ENCODE measurements at places on chromosomes 13 and 19. TPM values are rescaled to one million over a fixed set of nuclear protein-coding genes. Genes with fewer than 3 reads are reported as not detected.

Gene NR1H2
- total RNA-seq = 79.5 TPM

Gene ATP4A
- total RNA-seq = not detected

DNA sequence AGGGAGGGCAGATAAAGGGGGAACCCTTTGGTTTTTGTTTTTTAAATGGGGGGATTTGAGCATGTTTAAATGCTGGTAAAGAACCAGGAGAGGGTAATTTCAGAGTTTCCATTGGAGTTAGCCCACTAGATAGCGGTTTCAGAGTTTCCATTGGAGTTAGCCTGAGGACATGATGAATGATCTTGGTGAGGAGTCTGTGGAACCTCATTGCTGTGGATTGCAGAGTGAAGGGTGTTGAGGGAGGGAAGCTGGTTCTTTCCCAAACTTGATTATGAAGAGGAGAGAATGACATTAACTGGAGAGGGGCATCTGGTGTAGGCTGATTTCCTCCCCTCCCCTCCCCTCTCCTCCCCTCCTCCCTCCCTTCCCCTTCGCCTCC lies 5.0 kb downstream of the WASF3 start:
- DNase-seq = no peak

- no peak for DNase-seq
Observed at GRCh38 chr19:28324275-28325060, 888.5 kb downstream of the UQCRFS1 start.

DNA sequence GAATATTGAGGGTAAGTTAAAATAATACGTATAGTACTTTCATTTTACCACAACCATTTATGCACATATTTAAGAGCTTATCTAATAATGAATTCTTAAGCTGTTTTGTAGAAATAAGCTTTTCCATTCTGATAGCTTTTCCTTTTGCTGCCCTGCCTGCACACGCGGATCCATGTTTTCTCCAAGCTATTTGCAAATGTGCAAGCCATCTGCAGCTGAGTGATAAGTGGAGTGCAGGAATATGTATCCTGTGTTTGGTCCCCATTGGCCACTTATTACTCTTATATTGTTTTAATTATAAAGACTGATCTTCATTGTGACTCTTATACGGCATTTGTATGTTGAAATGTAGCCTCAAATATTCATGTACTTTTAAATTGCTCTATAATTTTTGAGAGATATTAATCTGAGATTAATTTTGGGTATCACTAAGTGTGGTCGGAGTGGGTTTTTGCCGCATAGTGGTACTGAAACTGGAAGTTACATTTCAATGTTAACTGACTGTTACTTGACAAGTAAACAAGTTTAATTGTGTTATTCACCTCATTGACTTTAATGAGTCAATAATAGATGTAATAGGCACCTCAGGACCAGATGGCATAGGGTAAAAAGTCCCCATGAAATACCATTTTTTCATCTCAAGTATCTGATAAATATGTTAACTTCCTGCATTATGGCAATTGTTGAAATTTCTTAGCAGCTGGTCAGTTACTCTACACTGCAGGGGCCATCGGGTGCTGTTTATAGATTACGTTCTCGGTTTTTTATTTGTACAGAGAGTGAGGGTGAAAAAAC lies 1567.4 kb downstream of the EFNB2 start:
- no peak for DNase-seq

- no peak for DNase-seq
Observed at GRCh38 chr19:56139847-56140582, 1.1 kb upstream of the ZNF444 start.

- DNase-seq = no peak
Observed at GRCh38 chr19:7382694-7383093, 34.0 kb downstream of the ARHGEF18 start.

DNA sequence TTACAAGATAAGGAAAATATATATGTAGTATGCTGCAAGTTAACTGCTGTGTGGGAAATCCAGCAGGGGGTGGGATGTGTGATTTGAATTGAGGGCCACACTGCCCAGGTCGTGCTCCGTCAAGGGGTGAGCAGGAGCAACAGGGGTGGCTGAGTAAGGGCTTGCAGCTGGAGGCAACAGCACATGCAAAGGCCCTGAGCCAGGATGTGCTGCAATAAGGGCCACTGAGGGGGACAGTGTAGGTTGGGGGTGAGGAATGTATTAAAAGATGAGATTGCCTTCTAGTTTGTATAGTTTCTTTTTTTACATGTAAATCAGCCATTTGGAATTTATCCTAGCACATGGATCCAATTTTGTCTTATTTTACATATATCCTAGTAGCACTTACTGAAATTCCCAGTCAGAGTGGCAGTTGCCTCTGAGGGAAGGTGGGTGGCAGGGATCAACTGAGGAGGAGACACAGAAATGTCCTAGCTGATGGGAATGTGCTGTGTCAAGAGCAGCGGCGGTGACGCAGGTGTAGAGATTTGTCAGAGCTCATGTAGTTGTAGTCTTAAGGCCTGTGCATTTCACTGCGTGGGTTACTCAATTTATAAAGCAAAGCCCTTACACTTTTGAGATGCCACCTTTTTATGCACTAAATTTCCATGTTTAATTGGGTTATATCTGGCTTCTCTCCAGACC lies 5.4 kb upstream of the RBM42 start:
- DNase-seq = no peak

DNA sequence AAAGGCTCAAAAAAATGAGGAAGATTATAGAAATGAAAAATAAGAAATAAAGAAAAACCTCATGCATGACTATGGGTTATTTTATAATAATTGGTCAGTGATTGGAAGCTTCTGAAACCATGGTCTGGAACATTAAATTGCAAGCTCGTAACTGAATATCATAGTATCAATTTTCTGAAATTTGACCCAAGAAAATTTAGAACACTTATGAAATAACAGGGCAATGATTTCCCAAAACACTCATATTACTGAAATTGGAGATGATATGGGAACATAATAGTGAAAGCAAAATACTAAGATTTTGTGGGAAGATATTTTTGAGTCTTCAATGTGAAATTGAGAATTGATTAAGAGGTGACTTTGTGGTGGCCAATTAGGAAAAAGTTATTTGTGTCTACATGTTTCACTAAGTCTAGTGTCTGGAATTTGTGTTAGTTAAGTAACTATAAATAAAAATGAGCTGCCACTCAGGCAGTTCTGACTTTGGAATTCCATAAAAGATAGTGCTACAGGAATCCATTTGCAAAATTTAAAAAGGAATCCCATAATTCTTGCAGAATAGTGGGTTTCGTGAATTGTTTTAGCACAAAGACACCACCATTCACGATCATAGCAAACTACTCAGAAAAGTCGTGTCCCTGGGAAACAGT lies 603.0 kb downstream of the LMO7 start:
- no peak for DNase-seq

DNA sequence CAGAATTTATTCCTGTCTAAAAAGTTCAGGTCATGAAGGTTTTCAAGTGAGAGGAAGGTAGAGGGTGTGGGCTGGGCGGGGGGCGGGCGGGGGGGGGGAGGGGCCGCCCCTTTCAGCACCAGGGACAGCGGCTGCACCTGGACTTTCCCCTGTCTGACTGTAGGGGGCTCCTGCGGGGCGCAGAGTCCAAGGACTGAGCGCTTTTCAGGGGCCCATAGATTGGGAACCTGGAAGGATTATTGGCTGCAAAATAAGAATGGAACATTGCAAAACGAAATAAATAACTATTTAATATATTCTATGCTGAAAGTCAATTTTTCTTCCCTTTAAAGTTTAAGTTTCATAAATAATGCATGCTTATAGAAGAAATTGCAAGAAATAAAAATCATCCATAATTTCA lies 8.9 kb upstream of the CYP4F3 start:
- no peak for DNase-seq
